ENCODE measurements at places on chromosomes 5 and 9.

DNA sequence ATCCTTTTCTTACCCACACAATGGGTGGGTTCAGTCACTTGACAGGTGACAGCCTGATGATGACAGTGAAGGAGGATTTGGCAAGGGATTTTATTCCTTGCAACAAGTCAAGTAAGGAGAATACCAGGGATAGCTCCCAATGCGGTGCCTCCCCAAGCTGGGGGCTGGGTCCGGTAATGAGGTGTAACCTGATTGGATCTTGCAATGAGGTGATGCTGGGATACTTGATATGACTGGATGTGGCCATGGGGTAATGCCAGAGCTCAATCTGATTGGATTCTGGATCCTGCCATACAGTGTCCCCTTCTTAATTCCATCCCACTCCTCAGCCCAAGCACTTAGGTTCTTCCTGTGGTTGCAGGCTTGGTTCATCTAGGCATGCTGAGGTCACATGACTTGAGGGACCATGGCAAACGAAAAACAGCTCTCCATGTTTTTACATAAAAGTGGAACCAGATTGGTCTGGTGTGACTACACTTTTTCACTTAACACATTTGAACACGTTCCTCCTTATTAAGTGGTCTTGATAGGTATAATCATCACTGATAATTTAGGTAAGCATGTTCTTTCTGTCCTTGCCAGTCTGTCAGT is 181.1 kb downstream of the PDZD2 start:
- no peak for DNase-seq

GRCh38 chr9:108207561-108208165 is 648.1 kb downstream of the ACTL7B start:
- DNase-seq, result no peak

- no peak for DNase-seq
These were observed 14.8 kb downstream of the SPARC start for GRCh38 chr5:151671950-151672349.

DNA sequence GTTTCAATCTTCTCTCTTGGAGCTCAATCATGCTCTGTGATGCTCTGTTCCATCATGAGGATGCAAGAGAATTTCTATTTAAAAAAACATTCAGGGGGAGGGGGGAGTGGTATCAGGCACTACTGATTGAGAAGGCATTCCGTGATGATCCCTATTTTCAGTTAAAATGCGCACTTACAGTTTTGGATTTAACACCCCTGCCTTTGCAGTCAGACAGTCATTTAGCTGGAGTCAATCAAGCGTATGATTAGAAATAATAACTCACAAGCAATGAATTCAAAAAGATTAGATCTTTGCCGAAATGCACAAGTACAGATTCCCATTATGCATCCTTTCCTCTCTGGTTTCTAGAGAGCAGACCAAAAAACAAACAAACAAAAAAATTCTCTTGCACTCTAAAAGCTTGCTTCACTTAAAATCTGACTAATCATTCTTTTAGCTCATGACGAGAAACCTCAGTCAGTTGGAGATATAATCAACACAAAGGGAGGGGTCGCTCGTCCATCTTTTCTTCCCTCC is 55.4 kb downstream of the EFNA5 start:
- DNase-seq, result no peak

DNA sequence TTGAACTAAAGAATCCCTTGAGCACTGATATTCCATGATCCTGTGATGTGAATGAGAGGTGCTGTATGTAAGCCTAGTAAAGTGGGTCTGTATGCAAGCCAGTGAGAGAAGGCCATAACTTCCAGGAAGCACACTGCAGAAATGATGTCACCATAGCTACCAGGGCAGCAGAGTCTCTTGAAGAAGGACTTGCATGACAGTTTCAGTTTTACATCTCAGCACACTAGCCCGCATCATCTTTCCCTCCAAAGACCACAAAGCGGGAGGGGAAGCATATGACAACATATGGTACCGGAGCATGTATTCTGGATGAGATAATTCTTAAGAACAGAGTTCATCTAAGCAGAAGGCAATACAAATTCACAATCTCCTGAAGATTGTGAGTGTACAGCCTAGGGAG is 37.6 kb upstream of the MAST4 start:
- no peak for DNase-seq

DNA sequence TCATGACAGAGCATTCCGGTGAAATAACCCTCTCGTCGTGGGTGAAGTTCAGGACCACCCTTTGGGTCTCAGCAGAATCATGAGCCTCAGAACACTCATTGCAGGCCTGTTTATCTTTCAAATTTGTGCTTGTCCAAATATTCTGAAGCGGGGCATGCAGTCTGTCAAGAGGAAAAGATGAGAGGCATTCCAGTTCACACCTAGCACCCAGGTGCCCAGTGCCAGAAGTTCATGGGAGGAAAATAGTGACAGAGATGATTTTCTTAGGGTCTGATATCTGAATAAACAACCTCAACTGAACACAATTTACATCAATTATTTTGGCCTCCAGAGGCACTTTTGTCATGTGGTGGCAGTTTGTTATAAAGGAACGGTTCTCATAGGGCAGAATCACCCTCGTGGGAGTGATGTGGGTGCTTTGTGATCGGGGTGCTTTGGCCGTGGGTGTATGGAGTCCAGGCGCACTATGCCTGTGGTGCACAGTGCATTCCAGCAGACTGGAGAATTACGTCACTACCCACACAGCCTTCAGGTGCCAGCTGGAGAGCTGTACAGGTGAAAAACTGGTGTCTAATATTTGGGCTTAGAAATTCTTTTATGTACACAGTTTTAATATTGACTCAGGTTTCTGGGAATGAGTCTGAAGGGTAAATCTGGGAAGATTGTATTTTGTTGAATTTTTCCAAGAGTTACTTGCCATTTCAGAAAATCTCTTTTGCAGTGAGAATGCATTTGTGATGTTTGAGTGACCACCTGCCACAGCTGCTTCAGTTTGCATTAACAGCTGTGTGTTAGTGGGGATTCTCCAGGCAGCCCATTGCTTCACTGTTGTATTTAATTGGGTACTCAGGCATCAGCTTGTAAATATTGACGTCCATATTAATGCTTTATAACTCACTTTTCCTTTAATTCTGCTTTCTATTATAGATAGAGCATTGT is 289.3 kb downstream of the FANCC start:
- DNase-seq, result no peak

- DNase-seq, result no peak
These were observed 1.7 kb upstream of the ANGPTL2 start for GRCh38 chr9:127124111-127124531.

GRCh38 chr9:76321195-76321828 is 72.9 kb downstream of the RFK start:
- no peak for DNase-seq

DNA sequence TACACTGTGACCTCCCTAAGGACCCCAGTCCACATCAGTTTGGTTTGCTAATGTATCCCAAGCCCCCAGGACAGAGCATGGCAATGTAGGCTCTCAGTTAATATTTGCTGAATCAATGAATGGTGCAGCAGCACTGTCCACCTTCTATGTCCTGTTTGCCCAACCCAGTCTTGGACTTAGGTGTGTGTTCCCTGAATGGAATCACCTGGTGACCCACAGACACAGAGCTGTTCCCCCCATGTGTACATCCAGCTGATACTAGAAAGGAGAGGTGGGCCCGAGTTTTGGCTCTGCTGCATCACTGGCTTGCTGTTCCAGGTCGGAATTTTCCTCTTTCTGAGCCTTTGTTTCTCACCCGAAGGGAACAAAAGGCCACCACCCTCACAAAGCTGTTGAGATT is 180.2 kb downstream of the AOPEP start:
- no peak for DNase-seq

- DNase-seq, result no peak
These were observed 335.7 kb downstream of the PRELID2 start for GRCh38 chr5:145499483-145499882.

DNA sequence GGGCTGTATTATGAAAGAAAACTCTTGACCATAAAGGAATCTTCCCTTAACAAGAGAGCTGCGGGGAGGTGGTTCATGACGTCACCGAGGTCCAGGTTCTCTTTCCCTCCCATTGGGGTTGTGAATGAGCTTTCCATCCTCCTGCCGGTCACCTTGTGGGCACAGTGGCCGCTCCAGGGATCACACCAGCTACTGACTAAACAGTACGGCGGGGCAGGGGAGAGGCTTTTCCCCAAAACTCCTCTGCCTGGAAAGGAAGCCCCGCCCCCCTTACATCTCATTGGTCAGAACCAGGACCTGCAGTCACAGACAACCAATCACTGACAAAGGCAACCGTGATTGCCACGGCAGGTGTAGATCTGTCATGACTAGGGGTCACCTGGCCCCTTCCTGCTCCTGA is 35.6 kb downstream of the ROR2 start:
- DNase-seq, result no peak

- no peak for DNase-seq
These were observed 75.7 kb upstream of the ZNF169 start for GRCh38 chr9:94183240-94183999.

GRCh38 chr5:64526734-64527439 is 21.1 kb downstream of the RGS7BP start:
- no peak for DNase-seq

Data from stimulated activated CD4-positive, alpha-beta T cell treated with anti-CD3 and anti-CD28 coated beads, Interleukin-15, amount 100 ng/mL, for 1 hour (primary cell).